ENCODE measurements at places on chromosomes 4 and X.

DNA sequence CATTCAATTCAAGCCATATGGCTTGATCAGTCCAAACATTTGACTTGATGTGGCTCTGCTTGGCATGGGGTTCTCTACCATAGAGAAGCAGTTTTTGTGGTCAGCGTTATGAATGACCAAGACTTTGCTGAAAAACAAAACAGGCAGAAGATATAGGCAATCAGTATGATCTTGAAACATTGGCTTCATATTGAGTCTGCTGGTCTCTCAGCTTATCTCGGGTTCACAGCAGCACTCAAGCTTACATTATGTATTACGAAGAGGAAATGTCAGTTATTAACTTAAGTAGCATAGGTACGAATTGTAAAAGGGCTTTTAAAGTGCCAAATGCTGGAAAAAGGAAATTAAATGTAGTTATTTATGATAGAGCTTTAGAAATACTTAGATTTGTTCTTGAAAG, 99.0 kb downstream of the AFF2 start:
- no peak for DNase-seq

DNA sequence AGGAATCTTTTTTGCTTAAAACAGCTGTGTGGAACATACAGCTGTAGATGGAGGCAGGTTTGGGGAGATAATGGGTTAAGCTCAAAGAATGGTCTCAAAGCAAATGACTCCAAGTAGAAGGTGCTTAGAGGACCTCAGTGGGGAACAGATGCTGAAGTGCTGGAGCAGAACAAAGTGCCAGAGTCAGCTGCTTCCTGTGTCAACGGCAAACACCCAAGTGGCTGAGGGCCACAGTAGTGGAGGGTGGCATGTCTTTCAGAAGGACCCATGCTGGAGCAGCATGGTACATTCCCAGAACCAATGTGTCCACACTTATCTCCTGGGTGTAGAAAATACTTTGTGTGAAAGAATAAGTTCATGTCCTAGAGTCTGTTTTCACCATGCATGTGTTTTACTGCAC, 197.5 kb downstream of the CCNG2 start:
- DNase-seq = no peak

DNA sequence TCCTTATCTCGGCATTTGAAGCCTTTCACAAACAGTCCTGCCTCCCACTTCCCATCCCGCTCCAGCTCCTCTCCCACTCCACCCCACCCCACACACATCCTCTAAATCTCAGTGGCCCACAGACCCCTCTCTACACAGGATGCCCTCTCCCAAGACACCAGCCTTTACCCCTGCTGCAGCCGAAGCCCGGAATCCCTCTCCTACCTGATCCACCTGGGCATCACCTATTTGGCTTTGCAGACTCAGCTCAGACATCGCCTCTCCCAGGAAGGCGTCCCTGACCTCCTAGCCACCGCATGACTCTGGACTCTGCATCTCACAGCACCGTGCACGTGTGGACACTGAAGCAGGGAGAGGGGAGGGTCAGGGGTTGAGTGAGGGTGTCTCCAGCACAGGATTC, 11.5 kb downstream of the PPP2R2C start:
- DNase-seq = no peak

GRCh38 chr4:15024386-15024785, 22.1 kb downstream of the CPEB2 start:
- no peak for DNase-seq

- no peak for DNase-seq
Observed at GRCh38 chr4:73593631-73594241, 26.5 kb downstream of the RASSF6 start.

DNA sequence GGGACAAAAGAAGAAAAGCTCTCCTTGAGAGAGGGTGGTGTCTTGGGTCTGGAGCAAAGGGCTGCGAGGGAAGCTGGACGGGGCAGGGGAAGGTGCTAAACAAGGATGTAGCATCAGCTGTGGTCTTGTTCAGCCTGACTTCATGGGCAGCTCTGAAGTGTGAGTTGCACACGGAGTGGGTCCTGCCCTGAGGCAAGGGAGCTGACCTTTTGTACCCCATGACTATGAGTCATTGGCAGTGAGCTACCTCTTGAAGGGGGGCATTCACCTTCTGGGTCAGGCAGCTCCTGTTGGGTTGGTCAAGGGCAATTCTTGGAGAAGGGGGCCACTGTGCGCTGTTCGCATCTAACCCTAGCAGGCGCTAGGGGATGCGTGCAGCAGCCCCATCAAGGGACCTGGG, 151.8 kb downstream of the SMIM20 start:
- DNase-seq = no peak

DNA sequence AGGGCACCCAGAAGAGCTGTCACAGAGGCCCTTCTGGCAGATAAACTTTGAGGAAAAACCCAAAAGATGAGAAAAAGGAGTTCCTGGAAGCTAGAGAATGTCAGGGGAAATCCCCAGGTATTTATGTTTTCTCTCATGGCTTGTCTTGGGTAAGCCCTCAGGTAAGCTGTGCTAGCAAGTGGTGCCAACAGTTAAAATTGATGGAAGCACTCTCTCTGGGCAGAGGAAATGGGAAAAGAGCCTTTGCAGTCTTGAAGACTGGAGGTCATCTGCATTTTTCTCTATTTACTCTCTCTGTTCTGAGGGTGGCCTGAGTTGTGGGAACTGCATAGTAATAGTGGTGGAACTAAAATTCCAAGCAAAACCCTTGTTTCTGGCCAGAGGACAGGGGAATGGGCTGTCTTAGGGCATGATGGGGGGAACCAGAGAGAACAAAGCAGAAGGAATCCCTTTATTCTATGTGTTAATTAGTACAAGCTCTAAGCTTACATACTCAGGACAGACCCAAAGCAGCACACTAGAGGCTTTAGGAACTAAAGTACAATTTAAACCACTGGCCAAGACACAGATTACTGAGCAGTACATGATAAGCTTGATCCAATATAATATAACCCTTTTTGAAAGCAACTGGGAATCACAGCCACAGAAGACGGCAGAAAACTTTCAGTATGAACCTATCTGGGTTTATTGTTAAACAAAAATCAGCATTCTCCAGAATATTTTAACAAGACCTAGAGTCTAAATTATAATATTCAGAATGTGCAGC, 53.3 kb upstream of the SLC10A4 start:
- no peak for DNase-seq

- peak; percentile 38 for DNase-seq
Observed at GRCh38 chr4:2963966-2964471, 648 bp downstream of the GRK4 start.

DNA sequence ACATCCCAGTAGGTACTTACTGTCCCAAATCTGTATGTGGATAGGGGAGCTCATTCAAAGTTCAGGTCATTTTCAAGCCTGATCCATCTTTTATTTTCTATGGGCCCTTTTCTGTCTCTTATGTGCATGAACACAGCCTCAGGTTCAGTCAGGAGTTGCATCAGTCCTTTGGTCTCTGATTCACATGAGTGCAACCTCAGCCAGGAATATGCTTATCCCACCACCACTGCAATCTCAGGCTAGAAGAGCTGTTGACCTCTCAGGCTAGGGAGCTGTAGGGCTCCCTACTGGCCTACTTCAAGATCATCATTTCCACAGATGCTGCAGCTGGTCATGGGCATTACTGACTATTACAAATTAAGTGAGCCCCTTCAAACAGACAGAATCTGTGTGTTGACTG, 27.2 kb downstream of the AASDH start:
- DNase-seq = no peak

- no peak for DNase-seq
Observed at GRCh38 chr4:151202851-151203455, 74.0 kb upstream of the PRSS48 start.

DNA sequence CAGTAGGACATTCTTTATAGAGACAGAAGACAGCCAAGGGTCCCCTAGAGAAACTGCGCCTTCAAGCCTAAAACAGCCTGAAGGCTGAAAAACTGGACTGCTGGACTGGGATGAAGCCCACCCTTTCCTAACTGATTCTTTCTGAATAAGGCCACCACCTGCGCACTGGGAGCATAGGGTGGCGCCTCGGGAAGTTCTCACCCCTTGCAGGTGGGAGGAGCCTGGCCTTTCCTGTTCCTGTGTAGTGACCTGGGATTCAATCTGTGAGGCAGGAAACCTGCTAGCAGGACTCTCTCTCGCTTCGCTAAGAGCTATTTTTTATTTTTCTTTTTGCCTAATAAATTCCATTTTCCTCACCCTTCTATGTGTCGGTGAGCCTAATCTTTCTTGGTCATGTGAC, 61.8 kb upstream of the KLHL13 start:
- no peak for DNase-seq

- DNase-seq = no peak
Observed at GRCh38 chrX:100643956-100644860, at the start of gene SRPX2. Gene SRPX2, plus strand, starts transcription at chrX:100644199. Its CDS starts 2,124 bp downstream, at chrX:100646323.

- no peak for DNase-seq
Observed at GRCh38 chr4:173121076-173121561, 47.5 kb upstream of the GALNT7 start.

- DNase-seq = peak; percentile 82
Observed at GRCh38 chr4:147683717-147684700, at the start of gene PRMT9. Gene PRMT9, minus strand, starts transcription at chr4:147684163. Its CDS starts 176 bp downstream, at chr4:147683987.

GRCh38 chr4:41442810-41443209, 95.1 kb upstream of the LIMCH1 start:
- no peak for DNase-seq

GRCh38 chr4:5815641-5816040, 77.2 kb downstream of the CRMP1 start:
- DNase-seq = no peak

GRCh38 chrX:63250253-63250868, 100.8 kb downstream of the SPIN4 start:
- peak; percentile 16 for DNase-seq

DNA sequence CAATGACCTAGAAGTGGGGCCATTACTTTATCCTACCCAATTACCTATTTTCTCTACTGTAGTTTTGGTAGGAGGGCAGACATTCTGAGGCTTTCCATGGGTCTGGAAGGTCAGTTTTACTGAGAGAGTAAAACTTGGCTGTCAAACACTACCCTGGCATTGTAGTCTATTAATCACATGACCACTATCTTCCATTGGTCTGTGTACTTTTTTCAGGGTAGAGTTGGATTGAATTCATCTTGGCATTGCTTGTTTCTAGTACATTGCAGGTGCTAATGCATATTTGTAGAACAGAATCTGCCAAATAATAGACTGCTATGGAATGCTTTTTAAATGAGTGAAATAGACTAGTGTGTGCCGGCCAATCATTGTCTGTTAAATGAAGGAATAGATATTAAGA, 271.9 kb downstream of the STIM2 start:
- no peak for DNase-seq

DNA sequence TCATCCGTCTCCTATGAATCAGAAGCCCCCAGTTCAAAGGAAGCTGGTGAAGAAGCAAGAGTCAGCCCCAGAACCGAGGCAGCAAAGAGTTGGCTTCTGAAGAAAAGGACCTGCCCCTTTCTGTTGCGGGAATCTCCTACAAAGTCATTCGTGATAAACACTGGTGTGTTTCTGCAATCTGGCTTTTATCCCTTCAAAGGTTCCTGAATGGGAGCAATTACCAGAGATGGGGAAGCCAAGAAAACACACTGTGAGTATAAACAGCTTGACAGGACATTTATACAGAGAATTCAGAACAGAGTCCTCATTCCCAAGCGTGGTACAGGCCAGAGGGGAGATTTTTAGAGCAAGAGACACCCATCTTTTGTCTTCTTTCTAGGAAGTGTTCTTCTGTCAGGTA, 226.8 kb upstream of the LNX1 start:
- no peak for DNase-seq

GRCh38 chrX:13750204-13750603, 15.7 kb downstream of the OFD1 start:
- no peak for DNase-seq

GRCh38 chr4:142463206-142463605, 382.9 kb downstream of the INPP4B start:
- no peak for DNase-seq

- no peak for DNase-seq
Observed at GRCh38 chr4:177490769-177491168, 48.5 kb upstream of the AGA start.

DNA sequence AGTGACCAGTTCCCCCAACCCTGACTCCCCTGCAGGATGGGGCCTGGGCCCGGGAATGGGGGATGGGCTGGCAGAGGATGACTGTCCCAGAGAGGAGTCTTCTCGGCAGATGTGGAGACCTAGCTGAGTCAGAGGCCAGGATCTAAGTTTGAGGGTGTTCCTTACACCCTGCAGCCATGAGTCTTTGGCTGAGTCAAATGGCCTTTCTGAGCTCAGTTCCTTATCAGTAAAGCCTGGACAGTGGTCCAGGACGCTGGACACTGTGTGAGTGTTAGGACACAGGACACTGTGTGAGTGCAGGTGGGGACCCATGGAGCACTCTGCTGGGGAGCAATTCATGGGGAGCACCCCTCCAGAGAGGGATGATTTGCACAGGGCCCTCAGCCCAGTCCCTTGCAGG, 5.0 kb downstream of the IL9R start:
- no peak for DNase-seq

GRCh38 chrX:2871831-2872230, 43.1 kb downstream of the GYG2 start:
- no peak for DNase-seq

DNA sequence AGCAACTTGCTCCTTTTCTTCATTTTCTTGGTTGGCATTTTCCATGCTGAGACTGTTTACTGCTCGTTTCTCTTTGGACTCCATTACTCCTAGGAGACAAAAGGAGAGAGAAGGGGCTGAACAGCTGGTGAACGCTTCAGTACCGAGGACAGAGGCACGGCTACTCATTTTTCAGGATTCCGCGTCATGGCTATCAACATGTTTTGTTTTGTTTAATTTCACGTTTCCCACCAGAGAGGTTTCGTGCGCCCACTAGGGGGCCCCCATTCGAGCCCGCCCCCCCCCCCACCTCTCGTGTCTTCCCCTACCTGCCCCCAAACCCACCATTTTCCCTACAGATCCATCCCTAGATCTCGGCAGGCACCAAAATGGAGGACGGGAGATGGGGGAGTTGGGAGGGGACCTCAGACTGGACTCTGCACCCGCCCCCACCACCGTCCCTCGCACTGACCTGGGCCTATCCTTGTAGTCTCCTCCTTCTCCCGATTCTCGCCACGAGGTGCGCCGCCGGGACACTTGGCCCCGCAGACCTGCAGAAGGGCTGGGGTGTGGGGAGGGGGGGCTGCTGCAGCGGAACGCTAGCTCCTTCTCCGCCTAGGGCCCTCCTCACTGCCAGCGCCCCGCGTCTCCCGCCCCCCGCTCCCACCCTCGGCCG, 653 bp downstream of the BEX1 start:
- DNase-seq = no peak

GRCh38 chr4:76729460-76729859, 168.5 kb downstream of the SOWAHB start:
- DNase-seq = no peak

- DNase-seq = no peak
Observed at GRCh38 chr4:154985673-154986072, 204.6 kb downstream of the RBM46 start.

- no peak for DNase-seq
Observed at GRCh38 chrX:69148946-69149345, 16.3 kb downstream of the PJA1 start.
